ENCODE measurements at places on chromosomes 11 and 22. TPM values are rescaled to one million over a fixed set of nuclear protein-coding genes. Genes with fewer than 3 reads are reported as not detected.

- H3K4me1 ChIP-seq: peaks cover 75% of the 10 kb centered on the region
- H3K27me3 ChIP-seq: no peaks in the 10 kb centered on the region
- no peak overlapping the region for H3K4me3 ChIP-seq
- H3K36me3 ChIP-seq: peaks cover 23% of the 10 kb centered on the region
Measured at GRCh38 chr11:1300569-1301187, 8.8 kb downstream of the TOLLIP start.

- no peaks in the 10 kb centered on the region for H3K27me3 ChIP-seq
- no peaks in the 10 kb centered on the region for H3K4me1 ChIP-seq
- no peak overlapping the region for H3K27ac ChIP-seq
- no peak for DNase-seq
Measured at GRCh38 chr11:122337241-122337640, 221.2 kb upstream of the BLID start.

Gene TSGA10IP
- not detected for total RNA-seq

Gene PRAME
- not detected for total RNA-seq

Gene MS4A15
- total RNA-seq: not detected

DNA sequence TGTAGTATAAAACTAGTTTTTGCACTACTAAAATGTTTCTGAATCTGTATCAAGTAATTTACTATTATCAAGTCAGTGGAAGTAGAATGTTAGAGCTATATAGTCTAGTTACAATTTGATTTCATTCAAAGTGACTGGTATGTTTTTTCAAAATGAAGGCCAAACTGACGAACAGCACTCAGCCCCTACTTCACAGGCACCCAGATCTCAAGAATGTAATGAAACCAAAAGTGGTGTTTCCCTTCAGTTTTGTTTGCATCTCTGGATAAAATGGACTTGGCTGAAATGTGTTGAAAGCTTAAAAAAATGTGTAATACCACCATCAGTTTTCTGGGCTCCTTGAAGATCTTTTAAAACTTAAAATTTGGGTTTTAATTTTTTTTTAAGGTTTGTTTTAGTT lies 46.4 kb downstream of the QSER1 start:
- H3K4me3 ChIP-seq: no peak overlapping the region
- peaks cover 4% of the 10 kb centered on the region for H3K4me1 ChIP-seq
- no peak overlapping the region for H3K27ac ChIP-seq
- no peaks in the 10 kb centered on the region for H3K27me3 ChIP-seq

Gene CHEK1
- total RNA-seq: 3.3 TPM

GRCh38 chr22:38026130-38027111 lies 30.8 kb upstream of the PICK1 start:
- H3K27me3 ChIP-seq: no peaks in the 10 kb centered on the region
- H3K27ac ChIP-seq: peak overlapping the region; percentile 1
- no peak for DNase-seq
- no peaks in the 10 kb centered on the region for H3K36me3 ChIP-seq

Gene CCDC81
- not detected for total RNA-seq

DNA sequence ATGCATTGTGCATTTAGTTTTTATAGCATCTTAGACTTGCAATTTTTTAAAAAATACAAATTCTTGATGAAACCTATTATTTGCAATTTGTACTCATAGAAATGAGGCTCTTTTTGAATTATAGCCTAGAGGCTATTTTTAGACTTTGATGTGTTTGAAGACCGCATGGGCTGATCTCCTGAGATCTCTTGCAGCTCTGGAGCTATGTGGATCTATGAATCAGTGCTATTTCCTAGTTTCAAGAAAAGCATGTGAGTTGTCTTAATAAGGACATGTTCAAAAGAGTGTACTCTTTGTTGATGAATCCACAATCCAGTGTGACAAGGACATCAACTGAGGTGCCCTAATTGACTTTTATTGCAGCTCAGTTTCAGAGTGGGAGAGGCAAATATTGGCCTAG lies 620.5 kb downstream of the ETS1 start:
- H3K4me1 ChIP-seq: no peaks in the 10 kb centered on the region
- no peak overlapping the region for H3K27ac ChIP-seq
- no peak for DNase-seq
- no peak overlapping the region for H3K4me3 ChIP-seq
- H3K36me3 ChIP-seq: no peaks in the 10 kb centered on the region

DNA sequence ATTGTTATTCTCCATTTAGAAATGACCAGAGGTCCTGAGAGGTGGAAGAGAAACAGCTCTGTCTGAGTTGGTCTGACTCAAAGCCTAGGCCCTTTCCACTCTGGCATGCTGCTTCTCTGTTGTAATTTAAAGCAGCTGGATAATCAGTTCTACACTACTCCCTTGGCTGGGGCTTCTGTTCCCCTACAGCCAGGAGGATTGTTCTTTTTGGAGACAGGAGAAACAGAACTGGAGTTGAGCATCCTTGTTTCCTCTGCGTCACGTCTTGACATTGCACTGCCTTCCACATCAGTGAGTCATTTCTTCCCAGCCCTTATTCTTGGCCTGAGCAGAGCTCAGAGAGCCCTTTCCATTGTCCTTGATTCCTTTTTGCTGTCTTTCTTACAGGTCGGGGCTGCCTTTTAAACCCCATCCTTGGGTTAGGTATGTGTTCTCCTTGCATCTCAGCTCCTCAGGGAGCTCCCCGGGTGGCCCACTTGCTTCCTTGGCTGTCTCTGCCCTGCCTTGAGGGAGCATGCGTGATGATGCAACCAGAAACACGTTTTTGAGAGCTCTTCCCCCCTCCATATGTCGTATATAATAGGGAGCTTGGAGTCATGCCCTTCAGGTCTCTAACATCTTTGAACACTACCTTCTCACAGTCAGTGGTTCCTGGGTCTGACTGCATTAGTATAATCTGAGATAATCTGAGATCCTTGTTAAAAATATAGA lies 35.7 kb downstream of the CYB5R2 start:
- peaks cover 32% of the 10 kb centered on the region for H3K4me1 ChIP-seq
- H3K4me3 ChIP-seq: no peak overlapping the region
- H3K27ac ChIP-seq: peak overlapping the region; percentile 80

Gene SLC15A3
- total RNA-seq: 1.7 TPM

GRCh38 chr22:32024796-32025195 lies 18.3 kb upstream of the SLC5A1 start:
- H3K27ac ChIP-seq: no peak overlapping the region
- no peaks in the 10 kb centered on the region for H3K36me3 ChIP-seq
- H3K4me3 ChIP-seq: no peak overlapping the region
- H3K27me3 ChIP-seq: no peaks in the 10 kb centered on the region
- DNase-seq: no peak
- no peaks in the 10 kb centered on the region for H3K4me1 ChIP-seq

Gene CAT
- 138 TPM for total RNA-seq

- DNase-seq: no peak
- H3K4me1 ChIP-seq: peaks cover 54% of the 10 kb centered on the region
- no peaks in the 10 kb centered on the region for H3K36me3 ChIP-seq
- peak overlapping the region; percentile 78 for H3K27ac ChIP-seq
- no peak overlapping the region for H3K4me3 ChIP-seq
Measured at GRCh38 chr11:66318600-66318970, 1.7 kb upstream of the CD248 start.

GRCh38 chr11:103939694-103940093 lies 96.7 kb upstream of the DDI1 start:
- no peaks in the 10 kb centered on the region for H3K36me3 ChIP-seq
- H3K4me1 ChIP-seq: peaks cover 7% of the 10 kb centered on the region
- H3K27ac ChIP-seq: no peak overlapping the region
- no peak overlapping the region for H3K4me3 ChIP-seq
- no peak for DNase-seq

Gene GLYAT
- 0.36 TPM for total RNA-seq

DNA sequence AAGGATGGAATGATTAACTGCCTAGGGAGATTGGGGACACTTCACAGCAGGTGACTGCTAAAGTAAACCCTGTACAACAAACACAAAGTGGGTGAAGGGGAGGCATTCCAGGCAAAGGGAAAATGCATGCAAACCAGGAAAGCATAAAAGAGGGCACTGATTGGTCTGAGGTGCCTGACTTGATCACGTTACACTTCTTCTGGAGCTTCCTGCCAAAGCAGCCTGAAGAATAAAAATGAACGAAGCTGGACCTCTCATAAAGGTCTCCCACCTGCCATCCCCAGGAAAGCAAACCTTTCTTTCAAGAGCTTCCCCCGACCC lies 46.7 kb upstream of the SCUBE2 start:
- H3K4me1 ChIP-seq: peaks cover 30% of the 10 kb centered on the region
- H3K27me3 ChIP-seq: no peaks in the 10 kb centered on the region
- H3K36me3 ChIP-seq: peaks cover 35% of the 10 kb centered on the region
- no peak overlapping the region for H3K4me3 ChIP-seq
- no peak overlapping the region for H3K27ac ChIP-seq

All from suprapubic skin (tissue), 4 donors.